ENCODE measurements at places on chromosomes 4 and X. TPM values are rescaled to one million over a fixed set of nuclear protein-coding genes. Genes with fewer than 3 reads are reported as not detected.

DNA sequence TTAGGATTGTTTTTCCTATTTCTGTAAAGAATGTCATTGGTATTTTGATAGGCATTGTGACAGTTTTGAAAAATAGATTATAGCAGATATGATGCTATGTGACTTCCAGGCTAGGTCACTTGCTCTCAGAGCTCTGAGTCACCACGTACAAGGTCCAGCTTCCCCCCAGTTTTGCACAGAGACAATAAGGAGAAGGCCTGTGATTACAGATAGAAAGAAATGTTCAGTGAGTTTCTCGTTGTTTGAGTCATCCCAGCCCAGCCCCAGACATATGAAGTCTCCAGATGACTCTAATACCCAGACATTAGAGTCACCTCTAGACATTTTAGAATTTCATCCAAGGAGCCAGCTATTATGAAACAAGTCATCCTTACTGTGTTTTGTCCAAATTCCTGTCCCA is 57.2 kb downstream of the MFAP3L start:
- no peak for DNase-seq

The GPRIN3 gene
- 7.4 TPM for total RNA-seq

GRCh38 chr4:22003878-22004277 is 55.3 kb upstream of the KCNIP4 start:
- no peak for DNase-seq

The CT45A1 gene
- total RNA-seq = not detected
